ENCODE measurements at places on chromosomes 3 and 15.

GRCh38 chr3:127848131-127849129 is 26.1 kb upstream of the MGLL start:
- no peak for DNase-seq

- DNase-seq: no peak
Measured at GRCh38 chr15:73944161-73945129, 18.2 kb downstream of the LOXL1 start.

GRCh38 chr3:159189994-159190669 is 388.3 kb downstream of the MFSD1 start:
- DNase-seq: no peak

GRCh38 chr3:183044547-183045229 is 54.6 kb downstream of the MCCC1 start:
- DNase-seq: no peak

DNA sequence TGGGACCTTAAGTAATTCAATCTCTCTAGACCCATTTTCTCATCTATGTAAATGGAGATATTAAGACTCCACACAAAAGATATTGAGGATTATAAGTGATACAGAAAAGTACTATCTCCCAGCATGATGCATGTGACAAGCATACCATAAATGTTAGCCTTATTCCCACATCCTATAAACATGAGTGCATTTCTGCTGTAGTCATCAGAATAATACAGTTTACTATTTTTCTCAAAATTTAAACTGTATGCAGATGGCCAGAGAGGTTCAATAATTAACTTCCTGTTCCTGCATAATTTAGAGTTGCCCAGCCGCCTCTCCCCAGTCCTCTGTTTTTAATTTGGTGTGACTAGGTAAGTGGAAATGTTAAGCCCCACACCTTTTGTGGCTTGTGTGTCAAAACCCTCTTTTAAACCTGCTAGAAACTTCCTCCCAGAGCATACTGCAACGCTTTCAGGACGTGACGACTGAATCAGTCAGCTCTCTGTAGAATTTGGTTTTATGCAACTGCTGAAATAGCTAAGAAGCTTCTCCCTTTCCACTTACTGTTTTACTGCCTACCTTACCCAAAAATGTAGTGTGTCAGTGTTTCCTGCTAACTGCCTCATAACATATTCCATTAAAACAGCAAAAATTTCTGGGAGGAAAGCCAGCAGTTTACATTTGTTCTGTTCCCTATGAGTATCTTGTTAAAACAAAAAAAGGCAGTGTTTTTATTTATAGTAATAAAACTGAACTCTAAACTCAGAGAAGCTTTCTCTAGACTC is 1037.9 kb downstream of the EPHA3 start:
- DNase-seq: no peak

DNA sequence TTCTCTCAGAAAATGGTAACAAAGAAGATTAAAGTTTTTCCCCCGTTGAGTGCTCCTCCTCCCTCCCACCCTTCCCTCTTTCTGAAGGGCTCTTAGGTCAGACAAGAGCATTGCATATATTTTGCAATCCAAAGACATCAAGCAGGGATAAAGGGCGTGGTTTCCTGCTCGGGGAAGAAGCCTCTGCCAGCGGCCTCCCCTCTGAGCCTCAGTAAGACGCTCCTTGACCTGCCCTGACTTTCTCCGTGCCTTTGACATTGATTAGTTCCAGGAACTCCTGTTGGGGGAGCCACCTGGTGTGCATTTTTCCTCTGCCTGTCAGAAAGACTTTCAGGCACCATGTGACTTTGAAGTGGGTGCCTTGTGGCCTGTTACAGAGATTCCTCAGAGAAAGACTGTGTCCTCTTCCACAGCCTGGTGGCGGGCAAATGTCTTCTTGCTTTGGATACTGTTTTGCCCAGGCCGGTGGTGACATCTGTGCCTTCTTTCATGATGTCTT is 87.2 kb upstream of the TBL1XR1 start:
- peak; percentile 59 for DNase-seq

GRCh38 chr15:23736033-23736673 is 49.0 kb upstream of the NDN start:
- no peak for DNase-seq

DNA sequence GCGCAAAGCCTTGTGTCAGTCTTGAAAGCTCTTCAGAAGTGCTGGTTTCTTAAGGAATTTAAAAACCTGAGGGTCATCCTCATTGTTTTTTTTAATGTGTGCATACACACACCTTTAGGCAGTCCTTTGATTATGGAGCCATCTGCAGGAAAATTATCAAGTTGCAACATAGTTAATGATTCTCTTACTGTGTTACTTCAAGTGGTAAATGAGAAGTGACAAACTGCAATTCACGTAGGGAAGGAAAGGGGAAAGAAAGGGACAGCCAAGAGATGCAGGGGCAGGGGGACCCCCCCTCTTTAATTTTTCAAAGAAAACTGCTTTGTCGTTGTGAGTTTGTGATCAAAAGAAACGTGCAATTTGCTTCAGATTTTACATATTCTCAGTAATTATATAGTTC is 162.4 kb upstream of the CGNL1 start:
- no peak for DNase-seq

GRCh38 chr3:39221141-39221530 is 28.7 kb upstream of the XIRP1 start:
- no peak for DNase-seq

DNA sequence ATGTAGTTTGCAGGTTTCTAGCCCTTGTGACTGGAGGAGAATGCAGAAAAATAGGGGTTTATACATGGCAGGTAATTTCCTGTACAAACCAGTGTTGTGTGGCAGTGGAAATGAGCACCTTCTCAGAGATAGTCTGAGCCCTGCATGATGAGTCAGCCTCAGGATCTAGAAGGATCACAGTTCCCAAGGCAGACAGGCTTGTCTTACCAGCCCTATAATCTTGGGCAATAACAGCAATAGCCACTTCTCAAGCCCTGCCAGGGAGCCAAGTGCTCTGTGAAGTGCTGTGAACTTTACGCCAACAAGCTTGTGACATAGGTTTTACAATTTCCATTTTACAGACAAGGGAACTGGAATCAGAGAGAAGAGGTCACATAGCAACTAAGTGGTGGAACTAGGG is 89.4 kb downstream of the CD47 start:
- DNase-seq: no peak

DNA sequence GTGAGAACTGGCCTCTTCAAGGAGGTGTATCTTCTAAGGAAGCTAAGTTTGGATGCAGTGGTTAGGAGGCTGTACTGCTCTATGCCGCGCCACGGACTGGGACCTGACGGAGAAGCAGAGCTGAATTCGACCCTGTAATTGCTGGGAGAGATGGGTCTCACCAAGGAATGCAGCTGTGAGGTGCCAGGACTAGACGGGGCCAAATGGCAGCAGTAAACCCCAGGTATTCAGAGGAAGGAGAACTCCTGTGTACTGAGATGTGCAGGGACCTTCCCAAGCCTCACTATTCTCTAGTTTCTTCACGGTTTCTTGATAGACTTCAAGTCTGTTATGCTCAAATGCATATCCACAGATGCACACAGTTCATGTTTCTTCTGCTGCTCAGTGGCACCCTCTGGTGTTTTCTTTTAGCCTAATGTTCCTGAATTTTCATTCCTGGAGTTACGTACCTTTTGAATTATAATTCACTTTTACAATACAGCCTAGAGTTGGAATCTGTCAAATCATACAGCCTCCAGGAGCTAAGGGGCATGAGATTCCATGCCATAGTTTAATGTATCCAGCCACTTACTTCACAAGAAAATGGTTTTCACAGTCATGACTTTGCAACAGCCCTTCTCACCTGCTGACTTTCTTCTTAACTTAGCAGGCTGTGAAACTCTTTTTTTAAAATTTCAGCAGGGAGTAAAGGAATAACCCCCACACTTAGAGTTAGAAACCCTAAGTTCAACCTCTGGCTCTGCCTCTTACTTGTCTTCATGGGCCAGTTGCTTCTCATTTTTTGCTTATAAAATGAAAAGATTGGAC is 61.8 kb downstream of the GLDN start:
- DNase-seq: no peak

GRCh38 chr3:150721285-150722130 is 17.8 kb upstream of the ERICH6 start:
- no peak for DNase-seq

DNA sequence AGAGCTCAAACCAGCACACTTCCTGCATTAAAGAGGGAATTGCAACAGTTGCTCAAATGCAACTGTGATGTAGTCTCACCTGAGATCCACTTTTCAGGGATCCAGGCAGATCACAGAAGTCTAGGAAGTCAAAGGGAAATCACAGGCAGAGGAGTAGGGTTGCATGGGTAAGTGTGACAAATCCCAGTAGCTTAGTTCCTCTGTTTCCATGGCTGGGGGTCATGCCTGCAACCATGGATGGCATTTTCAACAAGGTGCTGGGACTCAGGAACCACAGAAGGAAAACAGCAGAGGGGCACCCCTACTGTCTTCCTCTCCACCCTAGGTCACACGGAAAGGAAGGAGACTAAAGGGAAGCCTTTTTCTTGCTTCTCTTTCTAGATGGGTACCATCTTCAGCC is 36.5 kb upstream of the ARNT2 start:
- DNase-seq: no peak

- peak; percentile 20 for DNase-seq
Measured at GRCh38 chr15:53072077-53072476, 281.9 kb upstream of the ONECUT1 start.

GRCh38 chr15:39110746-39111145 is 470.1 kb upstream of the THBS1 start:
- DNase-seq: no peak

- no peak for DNase-seq
Measured at GRCh38 chr15:90161950-90162361, 39.2 kb upstream of the SEMA4B start.

DNA sequence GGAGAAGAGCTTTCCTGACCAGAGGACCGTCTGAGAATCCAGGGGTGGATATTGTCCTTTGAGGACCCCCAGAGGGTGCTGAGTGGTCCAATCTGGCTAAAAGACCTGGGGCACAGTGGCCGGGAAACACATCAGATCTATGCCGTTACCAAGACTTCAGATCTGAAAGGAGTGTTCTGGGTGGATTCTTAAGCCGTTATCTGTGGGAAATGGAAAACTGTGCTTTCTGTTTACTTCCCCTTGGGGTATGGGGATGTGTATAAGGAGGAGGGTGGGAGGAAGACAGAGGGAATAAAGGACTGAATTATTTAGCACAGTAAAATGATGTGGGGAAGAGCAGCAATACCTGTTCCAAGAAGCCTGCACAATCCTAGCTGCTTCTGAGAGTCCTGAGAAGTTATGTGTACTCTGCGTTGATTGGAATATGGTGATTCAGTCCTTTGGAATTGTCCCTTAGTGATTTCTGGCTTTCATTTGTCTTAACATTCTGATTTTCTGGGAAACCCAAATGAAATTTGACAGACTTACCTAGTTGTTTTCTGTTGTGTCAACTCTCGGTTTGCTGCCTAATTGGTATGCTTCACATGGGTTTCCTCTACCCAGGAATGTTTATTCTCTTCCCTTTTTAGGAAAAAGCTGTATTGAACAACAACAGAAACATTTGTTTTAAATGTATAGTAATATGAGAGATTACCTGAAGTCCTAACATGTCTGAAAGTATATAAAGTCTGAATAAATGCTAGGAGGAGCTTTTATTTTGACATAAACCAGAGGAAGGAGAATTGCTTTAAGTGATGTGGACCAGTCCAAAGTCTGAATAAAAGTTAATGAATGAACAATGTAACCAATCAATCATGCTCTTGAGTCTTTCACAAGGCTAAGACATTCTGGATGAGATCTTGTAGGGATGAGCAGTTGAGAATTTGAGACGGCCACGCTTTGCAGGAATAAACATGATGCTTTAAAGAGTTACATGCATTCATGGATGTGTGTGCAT is 427.1 kb upstream of the C2CD4B start:
- DNase-seq: no peak

DNA sequence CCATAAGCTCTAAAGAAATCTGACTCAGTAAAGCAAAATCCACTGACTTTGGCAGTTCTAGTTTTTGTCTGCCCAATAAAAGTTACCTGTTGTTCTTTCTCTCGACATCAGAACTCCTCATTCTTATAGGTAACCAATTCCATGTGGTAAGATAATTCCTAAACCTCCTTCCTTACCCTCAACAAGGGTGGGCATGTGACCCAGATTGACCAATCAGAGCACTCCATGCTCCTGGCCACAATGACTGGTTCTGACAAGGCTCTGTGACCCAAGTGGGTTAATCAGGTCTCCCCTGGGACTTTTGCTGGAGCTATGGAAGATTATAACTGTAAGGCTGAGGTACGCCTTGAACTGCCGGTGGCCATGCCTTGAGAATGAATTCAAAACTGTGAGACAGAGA is 31.7 kb downstream of the LINS1 start:
- DNase-seq: no peak

GRCh38 chr3:48544141-48544540 is 12.5 kb downstream of the PFKFB4 start:
- no peak for DNase-seq

DNA sequence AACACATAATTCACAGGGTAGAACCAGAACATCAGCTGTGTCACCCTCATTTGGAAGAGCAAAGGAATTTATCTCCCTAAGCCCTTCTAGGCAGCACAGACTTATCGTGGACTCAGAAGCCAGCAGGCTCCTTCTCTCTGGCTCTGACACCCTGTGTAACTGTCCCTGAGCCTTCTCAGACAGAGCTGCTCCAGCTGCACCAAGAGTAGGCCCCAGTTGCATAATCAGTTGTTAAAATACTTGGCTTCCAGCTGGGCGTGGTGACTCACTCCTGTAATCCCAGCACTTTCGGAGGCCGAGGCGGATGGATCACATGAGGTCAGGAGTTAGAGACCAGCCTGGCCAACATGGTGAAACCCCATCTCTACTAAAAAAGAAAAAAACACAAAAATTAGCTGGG is 49.4 kb upstream of the ACVR2B start:
- no peak for DNase-seq

- DNase-seq: no peak
Measured at GRCh38 chr3:188761439-188761838, 410.3 kb upstream of the TPRG1 start.

GRCh38 chr15:64847876-64848716 is 6.4 kb downstream of the PLEKHO2 start:
- no peak for DNase-seq

GRCh38 chr3:26353097-26353496 is 269.5 kb upstream of the LRRC3B start:
- DNase-seq: no peak

GRCh38 chr3:197791892-197792647 is 1.0 kb downstream of the LRCH3 start:
- peak; percentile 68 for DNase-seq

DNA sequence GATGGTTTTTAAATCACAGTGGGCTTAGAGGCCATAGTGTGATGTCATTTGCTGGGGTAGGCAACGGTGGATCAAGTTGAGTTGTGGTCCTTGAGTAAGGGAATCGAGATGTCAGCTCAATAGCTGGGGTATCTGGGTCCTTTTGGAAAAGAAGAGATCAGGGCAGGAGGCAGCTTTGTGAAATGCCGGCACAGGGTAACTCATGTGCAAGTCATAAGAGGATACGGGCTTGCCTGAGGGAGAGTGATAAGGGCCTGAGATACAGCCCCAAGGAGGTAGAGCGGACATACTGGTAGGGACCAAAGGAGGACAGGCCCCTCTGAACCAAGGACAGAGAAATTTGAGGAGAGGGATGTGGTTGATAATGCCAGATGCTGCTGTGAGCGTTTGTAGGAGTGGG is 4.2 kb upstream of the FAM131A start:
- DNase-seq: no peak
